ENCODE measurements at places on chromosomes 1 and 21.

DNA sequence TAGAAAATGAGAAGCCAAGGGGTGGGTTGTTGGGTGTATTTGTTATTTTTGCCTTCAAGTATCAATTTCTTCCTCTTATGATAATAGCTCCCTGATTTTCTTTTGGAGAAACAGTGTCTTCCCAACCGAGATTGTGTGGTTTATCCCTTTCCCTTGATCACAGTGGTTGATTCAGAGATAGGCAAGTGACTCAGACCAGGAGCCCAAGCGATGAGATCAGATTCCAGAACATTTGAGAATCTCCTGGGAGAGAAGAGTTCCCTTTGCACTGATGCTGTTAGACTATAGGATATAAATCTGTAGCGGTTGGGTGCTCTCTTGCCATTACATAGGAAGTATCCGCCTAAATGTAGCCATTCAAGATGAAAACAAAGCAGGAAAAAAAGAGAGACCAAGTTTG lies 90.1 kb upstream of the WDR26 start:
- no peak for DNase-seq

DNA sequence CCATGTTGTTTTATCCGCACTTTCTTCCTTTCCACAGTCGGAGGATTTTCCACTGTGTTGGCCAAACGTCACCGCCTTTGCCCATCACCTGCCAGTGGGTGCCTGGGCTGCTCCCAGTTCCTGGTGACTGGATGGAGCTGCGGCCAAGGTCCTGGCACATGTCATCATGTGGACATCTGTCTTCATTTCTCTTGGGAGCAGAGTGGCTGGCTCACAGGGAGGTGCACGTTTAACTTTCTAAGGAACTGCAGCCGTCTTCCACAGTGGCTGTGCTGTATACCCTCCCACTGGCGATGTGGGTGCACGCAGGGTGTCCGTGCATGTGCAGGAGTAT lies 19.5 kb upstream of the RNF223 start:
- DNase-seq, result no peak

DNA sequence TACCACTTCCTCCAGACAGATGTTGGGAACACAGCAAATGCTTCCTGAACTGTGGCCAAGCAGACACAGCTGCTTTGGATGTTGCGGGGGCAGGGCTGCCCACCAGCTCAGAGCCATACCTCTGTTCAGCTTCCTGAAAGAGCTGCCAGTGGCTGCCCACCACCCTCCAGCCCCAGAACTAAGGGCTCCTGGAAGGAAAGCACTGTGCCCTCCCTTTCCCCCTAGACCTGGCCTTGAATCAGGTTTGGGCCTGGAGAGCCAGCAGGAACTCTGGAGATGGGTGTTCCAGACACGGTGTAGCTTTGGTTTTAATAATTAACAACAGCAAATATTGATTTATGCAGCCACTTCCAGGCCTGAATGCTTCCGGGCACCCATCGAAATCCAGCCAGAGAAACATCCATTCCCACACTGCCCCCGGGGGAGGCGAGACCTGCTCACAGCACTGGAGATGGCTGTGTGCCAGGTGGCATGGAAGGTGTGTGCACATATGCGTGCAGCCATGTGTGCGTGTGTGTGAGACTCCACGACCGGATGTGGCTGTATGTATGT lies 45.7 kb downstream of the RAP1GAP start:
- no peak for DNase-seq

GRCh38 chr1:6239950-6240768 lies 3.8 kb upstream of the HES3 start:
- DNase-seq, result no peak

- no peak for DNase-seq
Measured at GRCh38 chr1:207365063-207365462, 43.6 kb downstream of the CD55 start.

DNA sequence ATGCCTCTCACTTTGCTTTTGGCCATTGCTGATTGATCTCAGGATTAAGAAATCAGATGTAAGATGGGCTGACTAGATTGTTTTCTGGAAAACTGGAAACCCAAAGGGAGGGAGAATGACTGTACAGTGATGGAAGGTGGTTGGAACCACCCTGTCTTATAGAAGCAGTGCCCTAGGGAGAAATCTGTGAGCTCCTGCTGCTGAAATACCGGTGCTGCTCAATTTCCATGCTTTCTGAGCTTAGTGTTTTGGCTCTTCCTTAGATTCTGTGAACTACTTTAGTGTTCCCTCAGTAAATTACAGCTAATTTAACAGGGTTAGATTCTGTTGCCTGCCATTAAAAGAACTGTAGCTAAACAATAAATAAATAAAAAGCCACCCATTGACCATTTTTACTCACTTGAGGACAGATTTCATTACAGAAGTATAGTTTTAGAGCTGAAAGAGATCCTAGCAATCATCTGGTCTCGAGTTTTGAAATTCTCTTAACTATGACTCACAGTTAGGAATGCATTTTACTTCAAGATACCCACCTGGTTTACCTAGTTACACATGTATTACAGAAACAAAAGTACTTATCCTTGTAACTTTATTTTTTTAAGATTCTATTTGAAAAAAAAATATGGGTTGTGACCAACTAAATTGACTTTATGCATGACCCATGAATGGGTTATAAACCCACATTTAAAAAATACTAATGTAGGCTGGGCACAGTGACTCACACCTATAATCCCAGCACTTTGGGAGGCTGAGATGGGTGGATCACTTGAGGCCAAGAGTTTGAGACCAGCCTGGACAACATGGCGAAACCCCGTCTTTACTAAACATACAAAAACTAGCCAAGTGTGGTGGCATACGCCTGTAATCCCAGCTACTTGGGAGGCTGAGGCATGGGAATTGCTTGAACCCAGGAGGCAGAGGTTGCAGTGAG lies 33.2 kb downstream of the CAMSAP2 start:
- no peak for DNase-seq

- no peak for DNase-seq
Measured at GRCh38 chr21:46550116-46550941, 54.6 kb downstream of the S100B start.

GRCh38 chr1:68571454-68572235 lies 74.8 kb upstream of the DEPDC1 start:
- no peak for DNase-seq

GRCh38 chr1:1308756-1309250 lies 406 bp downstream of the PUSL1 start:
- DNase-seq, result no peak

DNA sequence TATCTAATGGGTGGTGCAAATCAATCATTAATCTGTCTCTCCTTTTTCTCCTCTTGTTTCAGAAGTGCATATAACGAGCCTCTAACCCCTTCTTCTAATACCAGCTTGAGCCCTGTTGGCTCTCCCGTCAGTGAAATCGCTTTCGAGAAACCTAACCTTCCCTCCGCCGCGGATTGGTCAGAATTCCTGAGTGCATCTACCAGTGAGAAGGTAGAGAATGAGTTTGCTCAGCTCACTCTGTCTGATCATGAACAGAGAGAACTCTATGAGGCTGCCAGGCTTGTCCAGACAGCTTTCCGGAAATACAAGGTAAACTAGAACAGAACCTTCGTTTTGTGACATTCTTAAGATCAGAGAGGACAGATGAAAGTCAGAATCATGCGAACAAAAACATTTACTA lies 25.3 kb upstream of the VAMP3 start:
- DNase-seq, result no peak

DNA sequence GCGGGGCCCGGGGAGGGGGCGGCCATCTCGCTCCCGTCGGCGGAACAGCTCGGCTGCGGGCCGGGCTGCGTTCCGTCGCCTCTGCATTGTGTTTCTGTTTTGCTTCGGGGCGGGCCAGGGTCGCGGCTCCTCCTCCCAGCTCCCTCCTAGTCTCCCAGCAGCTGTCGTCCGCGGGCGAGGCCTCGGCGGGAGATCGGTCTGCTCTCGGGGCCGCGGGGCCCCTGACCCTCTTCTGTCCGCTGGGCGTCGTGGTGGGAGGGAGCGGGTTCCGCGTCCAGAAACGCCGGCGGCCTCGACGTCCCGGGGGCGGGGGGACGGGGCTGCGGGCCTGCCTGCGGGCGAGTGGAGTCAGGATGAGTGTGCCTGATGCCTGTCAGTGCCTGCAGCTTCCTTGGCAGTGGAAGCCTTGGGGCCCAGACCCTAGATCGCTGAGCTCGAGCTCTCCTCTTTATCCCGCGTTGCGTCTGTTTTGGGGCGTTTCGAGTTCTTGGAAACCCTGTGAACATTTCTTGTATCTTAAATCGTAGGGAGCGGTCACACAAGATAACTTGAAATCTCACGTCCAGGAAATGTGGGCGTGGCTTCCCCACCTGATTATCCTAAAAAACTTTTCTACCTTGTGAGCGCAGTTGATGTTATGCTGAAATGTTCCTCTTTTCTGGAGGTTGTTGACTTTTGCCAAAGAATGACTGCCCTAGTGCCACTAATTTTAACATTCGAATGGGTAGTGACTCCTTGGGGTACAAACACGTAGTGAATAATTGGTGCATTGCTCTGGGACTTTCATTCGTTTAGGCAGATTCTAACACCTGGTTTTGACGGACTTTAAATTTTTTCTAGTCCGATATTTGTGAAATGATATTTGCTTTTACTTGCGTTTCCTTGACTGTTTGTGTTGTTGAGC lies 676 bp downstream of the MORC3 start:
- no peak for DNase-seq

GRCh38 chr21:26717146-26717739 lies 128.0 kb downstream of the ADAMTS1 start:
- no peak for DNase-seq

GRCh38 chr1:215146240-215146975 lies 63.9 kb downstream of the KCNK2 start:
- DNase-seq, result no peak

- no peak for DNase-seq
Measured at GRCh38 chr1:51693419-51694155, 76.7 kb downstream of the OSBPL9 start.

DNA sequence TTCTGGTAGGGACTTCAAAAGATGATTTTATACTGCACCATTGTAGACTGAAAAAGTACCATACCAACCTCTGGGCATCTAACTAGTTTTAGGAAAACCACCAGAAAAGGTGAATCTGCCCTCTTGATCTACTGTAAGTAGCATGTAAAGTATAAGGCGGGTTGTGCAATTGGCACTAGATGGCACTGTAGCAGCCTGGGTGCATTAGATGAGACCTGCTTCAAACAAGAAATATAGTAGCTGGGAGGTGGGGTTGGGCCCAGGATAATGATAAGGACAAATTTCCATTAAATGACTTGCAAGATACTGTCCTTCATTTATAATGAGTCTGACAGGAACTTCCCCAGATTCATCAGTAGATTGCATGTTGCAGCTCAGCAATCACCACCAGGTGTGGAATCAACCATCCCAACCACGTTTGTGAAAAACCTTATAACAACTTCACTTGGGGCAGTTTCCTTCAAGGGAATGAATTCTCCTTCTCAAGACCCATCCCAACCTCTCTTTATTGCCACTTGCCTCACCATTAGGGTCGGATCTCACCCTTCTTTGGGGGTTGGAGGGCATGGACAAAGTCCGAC lies 37.3 kb upstream of the IL10 start:
- no peak for DNase-seq

DNA sequence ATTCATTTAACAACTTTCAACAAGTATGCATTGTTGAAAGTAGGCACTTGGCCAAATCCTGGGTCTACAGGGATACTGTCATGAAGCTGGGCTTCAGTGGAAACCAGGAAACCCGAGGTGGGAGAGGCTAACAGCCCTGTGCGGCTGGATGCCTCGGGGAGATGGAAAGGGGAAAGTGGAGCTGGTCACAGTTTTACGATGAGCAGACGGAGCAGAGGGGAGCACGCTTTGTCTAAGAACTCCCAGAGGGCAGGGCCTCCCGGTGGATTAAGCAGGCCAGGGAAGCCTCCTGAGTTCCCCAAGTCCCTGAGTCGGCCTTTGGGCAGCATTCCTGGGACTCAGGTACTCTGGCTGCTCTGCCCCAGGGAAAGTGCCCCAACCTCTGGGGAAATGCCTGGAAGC lies 23.8 kb downstream of the STUM start:
- no peak for DNase-seq

GRCh38 chr1:36400825-36401601 lies 3.3 kb upstream of the LSM10 start:
- DNase-seq, result no peak

DNA sequence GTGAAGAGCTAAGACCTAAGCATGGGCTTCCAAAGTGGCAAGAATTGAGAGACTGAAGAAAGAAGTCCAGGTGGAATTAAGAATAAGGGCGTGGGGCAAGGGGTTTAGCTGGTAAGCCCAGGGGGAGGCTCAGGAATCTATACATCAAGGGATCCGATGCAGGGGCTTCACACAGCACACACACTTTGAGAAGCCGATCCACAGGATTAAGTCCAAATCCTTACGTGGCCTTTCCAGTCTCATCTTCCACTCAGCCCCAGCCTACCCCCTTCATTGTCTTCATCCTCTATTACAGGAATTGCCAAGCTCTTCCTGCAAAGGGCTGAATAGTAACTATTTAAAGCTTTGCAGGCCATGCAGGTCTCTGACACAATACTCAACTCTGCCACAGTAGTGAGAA lies 101.3 kb downstream of the TGFBR3 start:
- DNase-seq, result no peak

DNA sequence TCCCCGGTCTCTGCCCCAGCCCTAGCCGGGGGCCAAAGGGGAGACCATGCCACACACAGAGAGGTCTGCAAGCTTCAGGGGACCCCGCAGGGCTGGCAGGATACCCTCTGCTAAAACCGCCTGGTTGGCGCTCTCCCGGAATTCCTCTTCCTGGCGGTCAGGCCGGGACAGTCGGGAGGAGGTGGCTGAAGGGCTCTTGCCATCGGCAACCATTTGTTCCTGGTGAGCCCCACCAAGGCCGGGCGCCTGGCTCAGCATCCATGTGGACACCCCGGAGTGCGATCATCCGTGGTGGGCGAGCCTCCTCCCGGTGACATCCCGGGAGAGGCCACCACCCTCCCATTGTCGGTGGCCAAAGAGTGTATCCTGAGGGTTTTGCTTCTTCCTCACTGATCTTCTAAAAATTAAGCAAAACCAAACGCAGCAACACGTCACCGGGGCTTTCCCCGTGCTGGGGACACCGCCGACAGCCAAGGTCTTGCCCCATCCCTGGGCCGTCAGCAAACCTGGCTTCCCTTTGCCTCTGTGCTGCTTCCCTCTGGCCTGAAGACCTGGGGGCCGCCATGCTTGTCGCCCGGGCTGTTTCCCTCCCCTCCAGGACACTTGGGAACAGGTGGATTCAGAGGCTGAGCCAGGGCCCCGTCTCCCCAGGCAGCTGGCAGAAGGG lies 59.1 kb upstream of the TTC34 start:
- DNase-seq, result no peak

GRCh38 chr1:99503276-99503747 lies 142.6 kb upstream of the PALMD start:
- DNase-seq, result no peak

DNA sequence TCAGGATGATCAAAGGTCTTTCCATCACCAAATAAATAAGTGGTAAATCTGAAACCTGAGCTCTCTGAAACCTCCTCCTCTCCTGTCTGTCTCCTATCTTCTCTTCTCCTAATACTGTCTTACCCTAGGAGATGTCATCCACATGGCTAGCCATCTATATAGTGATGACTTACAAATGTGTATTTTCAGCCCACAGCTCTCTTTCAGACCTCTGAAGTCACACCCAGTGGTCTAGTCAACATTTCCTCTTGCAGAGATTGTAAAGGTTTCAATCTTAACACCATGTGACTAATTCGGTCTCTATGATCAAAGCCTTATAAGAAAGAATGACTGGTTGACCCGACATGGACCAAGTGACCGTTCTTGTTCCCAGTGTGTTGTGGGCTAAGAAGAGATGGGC lies 63.1 kb upstream of the DPT start:
- no peak for DNase-seq

GRCh38 chr1:240582953-240583352 lies 29.0 kb downstream of the GREM2 start:
- DNase-seq, result no peak

Data from HFF-Myc (cell line).